ENCODE measurements at places on chromosomes 2 and 18.

DNA sequence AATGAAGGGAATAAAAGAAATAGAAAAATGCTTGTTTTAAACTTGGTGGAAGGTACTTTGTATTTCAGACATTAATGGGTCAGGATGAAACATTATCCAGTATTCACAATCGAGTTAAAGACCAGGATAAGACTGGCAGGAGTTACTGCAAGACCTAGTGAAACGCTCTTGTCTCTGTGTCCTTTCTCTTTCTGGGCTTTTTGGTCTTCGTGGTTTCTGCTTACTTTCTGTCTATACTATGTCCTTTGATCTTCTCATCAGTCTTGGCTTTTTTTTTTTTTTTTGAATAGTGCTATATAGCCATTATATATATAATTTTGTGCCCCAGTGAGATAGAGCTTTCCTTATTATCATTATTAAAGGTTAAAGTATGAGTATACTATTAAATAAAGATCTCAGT is 42.1 kb upstream of the GAREM2 start:
- no peak for DNase-seq

DNA sequence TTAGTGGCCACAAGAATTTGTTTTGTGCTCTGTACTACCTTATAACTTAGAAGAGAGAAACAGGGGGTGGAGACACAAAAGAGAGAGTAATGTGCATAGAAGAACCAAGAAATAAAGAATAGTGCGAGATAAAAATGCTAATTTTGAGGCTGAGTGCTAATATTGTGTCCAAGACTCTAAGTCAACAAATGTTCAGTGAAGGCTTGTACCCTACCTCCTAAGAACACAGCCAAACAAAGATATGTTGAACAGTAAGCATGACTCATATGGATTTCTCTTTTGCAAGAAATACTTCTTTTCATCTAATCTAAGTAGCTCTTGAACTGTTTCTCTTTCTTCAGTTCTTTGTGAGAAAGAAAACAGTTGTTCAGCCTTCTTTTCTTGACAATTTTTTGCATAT is 45.2 kb downstream of the GAREM1 start:
- DNase-seq: no peak

GRCh38 chr2:46001741-46002506 is 295.3 kb upstream of the EPAS1 start:
- no peak for DNase-seq

GRCh38 chr2:39136799-39137198 is 15.9 kb upstream of the SOS1 start:
- DNase-seq: no peak

- no peak for DNase-seq
These were observed 44.7 kb downstream of the CMPK2 start for GRCh38 chr2:6820903-6821584.

DNA sequence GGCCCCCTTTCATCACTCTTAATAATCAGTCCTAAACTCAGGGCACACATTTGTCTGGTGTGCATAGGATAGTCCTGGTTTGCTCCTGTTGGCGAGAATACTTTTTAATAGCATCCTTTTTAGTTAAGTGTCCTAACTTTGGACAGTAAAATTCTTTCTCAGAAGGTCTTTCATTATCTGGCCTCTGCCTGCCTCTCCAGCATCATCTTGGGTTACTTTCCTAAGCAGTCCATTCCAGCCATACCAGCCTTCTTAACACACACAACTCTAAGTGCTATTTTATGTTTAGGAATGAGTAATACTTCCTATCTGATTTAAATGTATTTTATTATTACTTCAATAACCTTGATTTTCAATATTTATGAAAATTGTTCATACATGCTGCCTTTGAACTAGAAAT is 151.0 kb downstream of the ACOXL start:
- no peak for DNase-seq

- DNase-seq: no peak
These were observed 112.3 kb downstream of the MEP1B start for GRCh38 chr18:32301976-32302743.

- DNase-seq: no peak
These were observed 37.7 kb downstream of the DOCK10 start for GRCh38 chr2:225004597-225004996.

- DNase-seq: no peak
These were observed 479.9 kb upstream of the FANCL start for GRCh38 chr2:58720770-58721697.

DNA sequence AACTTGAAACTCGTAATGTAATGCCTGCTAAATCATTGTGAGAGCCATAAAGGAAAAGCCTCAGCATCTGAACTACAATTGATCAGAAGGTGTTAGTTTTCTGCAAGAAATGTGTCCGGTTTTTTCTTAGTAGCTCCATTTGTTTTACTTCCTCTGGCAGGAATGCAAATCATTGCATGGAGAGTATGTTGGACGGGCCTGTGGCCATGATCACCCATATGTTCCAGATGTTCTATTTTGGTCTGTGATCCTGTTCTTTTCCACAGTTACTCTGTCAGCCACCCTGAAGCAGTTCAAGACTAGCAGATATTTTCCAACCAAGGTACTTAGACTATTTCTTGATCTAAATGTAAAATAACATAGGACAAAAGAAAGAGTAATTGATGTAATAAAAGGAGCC is 126.6 kb downstream of the DPP4 start:
- no peak for DNase-seq

DNA sequence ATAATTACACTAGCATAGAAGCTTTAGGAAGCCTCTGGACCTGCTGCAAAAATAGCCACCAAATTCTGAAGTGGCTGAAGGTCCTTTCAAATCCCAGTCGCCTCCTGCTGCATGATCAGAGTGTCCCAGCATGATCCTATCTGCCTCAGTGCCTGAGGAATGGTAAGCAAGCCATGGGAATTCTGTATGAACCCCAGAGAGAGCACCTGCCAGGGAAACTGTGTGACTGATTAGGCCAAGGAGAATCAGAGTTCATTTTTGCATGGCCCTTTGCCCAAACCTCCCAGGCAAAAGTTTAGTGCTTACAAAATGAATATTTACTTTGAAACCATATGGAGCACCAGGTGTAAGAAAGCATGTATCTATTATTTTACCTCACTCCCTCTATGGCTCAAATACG is 221.4 kb downstream of the ARL4C start:
- no peak for DNase-seq

- no peak for DNase-seq
These were observed 8.1 kb downstream of the CHMP1B start for GRCh38 chr18:11859282-11859830.

DNA sequence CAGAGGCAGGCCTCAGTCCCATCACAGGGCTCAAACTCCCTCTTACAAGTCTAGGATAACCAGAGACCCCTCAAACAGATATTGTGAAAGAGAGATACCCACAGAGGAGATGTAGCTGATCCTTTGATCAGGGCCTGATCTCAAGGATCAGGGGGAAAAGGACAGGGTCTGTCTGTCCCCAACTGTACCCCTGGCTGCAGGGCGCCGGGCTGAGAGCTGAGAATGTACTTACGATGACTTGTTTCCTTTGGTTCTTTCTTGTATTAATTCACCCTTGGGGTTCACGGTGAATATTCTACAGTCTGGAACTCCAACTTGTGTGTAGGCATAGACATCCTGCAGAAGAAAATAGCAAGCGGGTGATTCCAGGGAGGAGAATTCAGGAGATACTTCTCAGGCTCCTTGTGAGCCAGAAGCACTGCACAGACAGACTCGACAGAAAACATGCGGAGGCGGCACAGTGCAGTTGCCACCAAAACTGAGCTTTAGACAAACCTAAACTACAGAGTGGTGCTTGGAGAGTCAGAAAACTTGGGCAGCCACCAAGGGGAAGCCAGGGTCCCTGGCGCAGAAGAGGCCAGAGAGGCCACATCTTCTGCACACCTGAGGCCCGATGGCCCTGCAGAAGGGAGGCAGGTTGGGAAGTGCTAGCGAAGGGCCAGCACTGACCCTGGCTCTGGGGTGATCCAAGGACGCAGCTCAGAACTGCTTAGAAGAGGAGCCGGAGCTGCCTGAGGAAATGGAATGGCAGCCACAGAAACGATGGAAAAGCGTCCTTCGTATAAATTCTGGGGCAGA is 73.9 kb downstream of the EMILIN2 start:
- no peak for DNase-seq

- no peak for DNase-seq
These were observed 94.9 kb downstream of the RND3 start for GRCh38 chr2:150392614-150393013.

DNA sequence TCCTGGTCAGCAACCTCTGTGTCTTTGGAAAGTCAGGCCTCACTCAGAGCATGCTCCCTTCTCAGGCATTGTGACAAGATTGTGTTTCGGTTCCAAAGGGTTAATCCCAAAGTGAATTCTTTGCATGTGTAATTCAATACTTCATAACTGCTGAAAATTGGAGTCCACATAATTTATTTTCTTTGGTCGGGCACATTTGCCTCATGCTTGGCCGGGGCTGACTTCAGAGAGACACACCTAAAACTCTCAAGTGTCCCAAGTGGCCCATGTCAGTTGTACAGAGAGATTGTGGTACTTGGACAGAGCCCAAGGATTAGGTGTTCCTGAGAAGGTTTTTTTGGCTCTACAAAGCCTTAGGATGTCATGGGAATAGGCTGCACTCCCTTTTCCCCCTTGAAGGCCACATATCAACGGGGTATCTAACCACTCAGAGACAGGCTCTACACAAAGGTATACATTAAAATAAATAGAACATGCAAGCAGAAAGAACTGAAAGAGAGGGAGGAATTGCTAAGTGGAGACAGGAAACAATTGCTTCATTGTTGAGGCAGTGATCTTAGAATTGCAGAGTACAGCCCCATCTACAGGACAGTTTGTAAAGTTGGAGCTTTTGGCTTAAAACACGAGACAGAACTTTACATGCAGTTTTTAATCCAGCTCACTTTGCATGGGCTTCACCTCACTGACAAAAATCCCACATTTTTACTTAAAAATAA is 1232.3 kb upstream of the ZEB2 start:
- DNase-seq: no peak

DNA sequence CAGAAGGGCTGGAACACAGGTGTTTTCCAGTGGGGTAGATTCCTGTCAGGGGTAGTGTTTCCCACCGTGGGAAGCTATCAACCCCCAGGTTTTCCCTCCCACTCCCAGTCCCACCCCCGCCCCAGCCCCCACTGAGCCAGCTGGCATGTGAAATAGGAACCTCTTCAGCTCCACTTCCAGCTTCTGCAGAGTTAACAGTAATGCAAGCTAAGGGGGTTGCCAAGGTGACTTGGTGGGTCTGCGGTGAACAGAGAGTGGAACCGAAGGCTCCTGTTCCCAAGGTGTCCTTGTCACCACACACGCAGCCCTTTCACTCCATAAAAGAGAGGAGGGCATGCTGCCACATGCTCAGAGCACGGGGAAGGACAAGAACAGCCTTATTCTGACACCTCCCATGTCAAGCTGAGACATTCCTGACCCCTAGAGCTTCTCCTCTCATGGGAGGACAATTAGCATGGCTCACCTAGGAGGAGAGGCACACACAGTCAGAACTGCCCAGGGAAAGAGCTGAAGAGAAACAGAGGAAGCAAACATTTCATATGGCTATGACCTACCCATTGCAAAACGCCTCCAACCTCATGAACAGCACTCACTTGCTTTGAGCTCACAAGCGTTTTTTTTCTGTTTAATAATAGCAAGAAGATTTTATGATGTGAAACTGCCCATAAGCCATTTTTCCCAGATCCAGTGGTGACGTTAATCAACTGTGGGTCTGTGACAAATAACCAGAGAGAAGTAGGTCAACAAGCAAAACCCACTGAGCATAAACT is 39.8 kb upstream of the TBC1D8 start:
- DNase-seq: no peak

DNA sequence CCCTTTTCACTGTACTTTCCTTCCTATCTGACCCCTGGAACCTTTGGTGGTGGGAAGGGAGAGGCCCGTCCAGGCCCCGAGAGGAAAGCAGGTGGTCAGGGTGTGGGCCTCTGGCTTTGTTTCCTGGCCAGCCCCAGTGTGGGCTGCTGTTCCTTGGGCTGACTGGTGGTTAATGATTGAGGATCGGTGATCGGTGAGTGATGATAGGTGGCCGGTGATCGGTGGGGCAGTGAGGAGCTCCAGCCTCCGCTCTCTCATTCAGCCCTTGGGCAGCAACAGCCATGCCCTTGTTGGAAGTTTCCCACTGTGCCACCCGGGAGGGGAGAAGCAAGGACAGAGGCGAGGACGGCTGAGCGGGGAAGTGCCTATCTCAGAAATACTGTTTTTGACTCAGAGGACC is 7.3 kb downstream of the ACKR3 start:
- no peak for DNase-seq

DNA sequence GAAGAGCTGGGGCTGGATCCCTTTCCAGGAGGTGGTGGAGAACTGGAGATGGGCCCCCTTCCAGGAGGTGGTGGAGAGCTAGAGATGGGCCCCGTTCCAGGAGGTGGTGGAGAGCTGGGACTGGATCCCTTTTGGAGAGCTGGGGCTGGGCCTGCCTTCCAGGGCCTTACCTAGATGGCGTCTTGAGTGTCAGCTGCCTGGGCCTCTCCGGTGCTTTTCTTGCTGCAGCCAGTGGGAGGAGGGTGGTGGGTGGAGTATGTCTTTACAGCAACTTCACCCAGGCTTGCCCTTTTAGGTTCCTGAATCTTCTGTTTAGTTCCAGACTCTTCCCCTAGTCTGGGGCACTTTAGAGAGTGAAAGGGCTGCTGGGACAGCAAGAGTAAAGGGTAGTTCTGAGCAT is 19.1 kb upstream of the TXNDC2 start:
- no peak for DNase-seq

All from stimulated activated CD8-positive, alpha-beta memory T cell treated with anti-CD3 and anti-CD28 coated beads, Interleukin-15, amount 100 ng/mL, for 1 hour (primary cell).